Left lung (tissue), 14 donors: ENCODE measurements at places on chromosomes 2 and 18. TPM values are rescaled to one million over a fixed set of nuclear protein-coding genes. Genes with fewer than 3 reads are reported as not detected.

Gene LHCGR
- total RNA-seq: 0.13 TPM

Gene B4GALT6
- 5.7 TPM for total RNA-seq

Gene HES6
- total RNA-seq: 7.6 TPM

Gene COL4A3
- 12.9 TPM for total RNA-seq

Gene C2orf15
- 3.4 TPM for total RNA-seq

Gene DNAJC10
- total RNA-seq: 163 TPM

Gene MERTK
- 21.5 TPM for total RNA-seq

Gene PLGLB2
- total RNA-seq: 1.2 TPM

Gene PRKAG3
- total RNA-seq: not detected

Gene CHRNG
- total RNA-seq: not detected

Gene MFSD2B
- 0.26 TPM for total RNA-seq

Gene SH3BP4
- total RNA-seq: 35.0 TPM

Gene RTTN
- 12.7 TPM for total RNA-seq

Gene XDH
- 0.05 TPM for total RNA-seq

Gene MAPK4
- total RNA-seq: 0.89 TPM

Gene RBBP8
- total RNA-seq: 47.6 TPM

Gene NEURL3
- 0.23 TPM for total RNA-seq

Gene MAP3K19
- 2.1 TPM for total RNA-seq

Gene RGPD4
- 0.29 TPM for total RNA-seq

Gene CCDC150
- 2.9 TPM for total RNA-seq

Gene CYS1
- total RNA-seq: 0.60 TPM

Gene SEPTIN10
- 66.6 TPM for total RNA-seq

Gene PIEZO2
- total RNA-seq: 77.7 TPM

Gene PDCL3
- 17.8 TPM for total RNA-seq

Gene GAL3ST2
- not detected for total RNA-seq

Gene ALPG
- total RNA-seq: 0.16 TPM

Gene KCNG2
- 1.1 TPM for total RNA-seq

Gene YWHAQ
- 257 TPM for total RNA-seq

Gene HOXD13
- total RNA-seq: not detected

Gene BOLL
- not detected for total RNA-seq

Gene TEX44
- total RNA-seq: not detected

Gene NGEF
- 0.71 TPM for total RNA-seq

Gene HOXD3
- 1.0 TPM for total RNA-seq
